ENCODE measurements at places on chromosomes 11 and 22. TPM values are rescaled to one million over a fixed set of nuclear protein-coding genes. Genes with fewer than 3 reads are reported as not detected.

KIF18A gene
- total RNA-seq, result 12.9 TPM

CLCF1 gene
- total RNA-seq, result 5.3 TPM

VPREB1 gene
- total RNA-seq, result not detected

EHF gene
- 105 TPM for total RNA-seq

GSTT2 gene
- not detected for total RNA-seq

OTOG gene
- total RNA-seq, result under 0.01 TPM

PDE2A gene
- total RNA-seq, result 28.1 TPM

C11orf16 gene
- not detected for total RNA-seq

MB gene
- 649 TPM for total RNA-seq

PSMA1 gene
- 99.0 TPM for total RNA-seq

LIPT2 gene
- 3.3 TPM for total RNA-seq

P2RY6 gene
- total RNA-seq, result 1.0 TPM

KCNJ11 gene
- 28.6 TPM for total RNA-seq

RAG2 gene
- 0.21 TPM for total RNA-seq

A4GALT gene
- total RNA-seq, result 24.1 TPM
